NCI-H1092 treated with DMSO at 0.1 percent for 48 hours (cell line): ENCODE measurements at places on chromosomes 12 and 14.

DNA sequence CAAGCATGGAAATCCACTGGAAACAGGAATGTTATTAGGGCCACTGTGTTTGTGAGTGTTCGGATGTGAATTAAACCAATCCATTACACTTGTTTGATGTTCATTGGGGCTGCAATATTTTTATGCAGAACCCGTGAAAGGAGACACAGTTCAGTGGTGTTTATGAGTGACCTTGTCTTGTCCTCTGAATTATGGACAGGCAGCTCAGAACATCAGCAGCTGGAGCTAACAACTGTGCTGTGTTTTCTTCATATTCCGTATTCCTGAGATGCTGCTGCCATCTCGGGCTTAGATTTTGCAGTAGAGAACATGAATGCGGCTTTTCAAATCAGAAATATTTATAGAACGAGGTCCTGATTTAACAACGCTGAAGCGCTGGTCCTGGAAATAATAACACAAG is 20.3 kb upstream of the CACNA1C start:
- DNase-seq, result no peak

DNA sequence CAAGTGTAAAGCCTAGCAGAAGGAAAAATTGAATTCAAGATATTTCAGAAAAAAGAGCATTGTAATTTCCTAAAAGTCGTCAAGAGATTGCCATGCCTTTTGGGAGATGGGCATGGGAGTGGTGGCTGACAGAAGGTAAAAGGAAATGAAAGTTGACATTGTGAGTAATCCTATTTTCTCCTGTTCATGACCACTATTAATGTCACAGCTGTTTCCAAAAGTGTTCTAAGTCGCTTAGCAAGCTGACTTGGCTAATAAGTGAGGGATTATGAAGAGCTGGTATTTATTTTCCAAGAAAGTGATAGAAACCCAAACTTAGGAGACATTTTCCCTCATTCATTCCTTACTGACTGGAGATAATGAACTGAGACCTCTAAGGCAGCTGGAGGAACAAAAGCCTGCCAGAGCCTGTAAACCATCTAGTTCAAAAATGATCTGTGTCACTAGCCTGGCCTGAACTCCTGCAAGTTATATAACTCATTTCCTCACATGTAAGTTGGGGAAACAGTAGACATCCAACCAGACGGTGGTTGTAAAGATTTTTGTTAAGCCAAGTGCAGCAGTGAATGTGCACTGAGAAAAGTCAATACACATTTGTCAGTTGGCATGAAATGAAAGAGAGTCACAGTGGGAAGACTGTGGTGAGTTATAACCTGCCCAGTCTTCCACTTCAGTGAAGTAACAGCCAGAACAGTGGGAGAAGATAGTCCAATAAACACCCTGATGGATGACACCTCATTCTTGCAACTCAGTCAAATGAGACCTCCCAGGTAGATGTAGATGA is 75.8 kb downstream of the DIO2 start:
- DNase-seq, result no peak

GRCh38 chr14:51069055-51069454 is 25.9 kb downstream of the TRIM9 start:
- DNase-seq, result no peak

DNA sequence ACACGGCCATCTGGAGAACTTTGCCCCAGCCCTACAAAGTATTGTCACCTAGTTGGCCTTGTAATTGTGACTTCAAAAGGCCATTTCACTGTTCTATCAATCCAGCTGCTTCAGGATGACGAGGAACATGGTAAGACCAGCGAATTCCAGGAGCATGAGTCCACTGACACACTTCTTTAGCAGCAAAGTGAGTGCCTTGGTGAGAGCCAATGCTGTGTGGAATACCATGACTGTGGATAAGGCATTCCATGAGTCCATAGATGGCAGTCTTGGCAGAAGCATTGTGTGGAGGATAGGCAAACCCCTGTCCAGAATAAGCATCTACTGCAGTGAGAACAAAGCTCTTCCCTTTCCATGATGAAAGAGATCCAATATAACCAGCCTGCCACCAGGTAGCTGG is 1009.1 kb upstream of the USP15 start:
- no peak for DNase-seq
